ENCODE measurements at places on chromosomes 4 and X. TPM values are rescaled to one million over a fixed set of nuclear protein-coding genes. Genes with fewer than 3 reads are reported as not detected.

GLRA2 gene
- total RNA-seq: not detected

ANKRD50 gene
- total RNA-seq: 4.7 TPM

F8A3 gene
- total RNA-seq: 14.1 TPM

HSFX1 gene
- total RNA-seq: not detected

CLNK gene
- not detected for total RNA-seq

AFF2 gene
- total RNA-seq: 0.13 TPM

NR0B1 gene
- not detected for total RNA-seq

CXCL10 gene
- total RNA-seq: not detected

ATP1B4 gene
- total RNA-seq: not detected

RHOH gene
- total RNA-seq: 0.89 TPM

RTL9 gene
- total RNA-seq: not detected

CSAG3 gene
- not detected for total RNA-seq

WAS gene
- 2.4 TPM for total RNA-seq

CCDC120 gene
- 3.3 TPM for total RNA-seq

WDR17 gene
- total RNA-seq: 0.25 TPM

COX7B2 gene
- not detected for total RNA-seq

VEGFC gene
- total RNA-seq: 1.8 TPM

ZNF185 gene
- 0.61 TPM for total RNA-seq

VCX3B gene
- total RNA-seq: not detected

FAM114A1 gene
- total RNA-seq: 55.3 TPM
